Iris pigment epithelial cell (primary cell): ENCODE measurements at places on chromosomes 1 and 21.

- no peak for DNase-seq
These were observed 164.0 kb downstream of the NEK7 start for GRCh38 chr1:198320759-198321158.

- peak; percentile 42 for DNase-seq
These were observed 586.4 kb upstream of the ZRANB2 start for GRCh38 chr1:71667216-71667615.

DNA sequence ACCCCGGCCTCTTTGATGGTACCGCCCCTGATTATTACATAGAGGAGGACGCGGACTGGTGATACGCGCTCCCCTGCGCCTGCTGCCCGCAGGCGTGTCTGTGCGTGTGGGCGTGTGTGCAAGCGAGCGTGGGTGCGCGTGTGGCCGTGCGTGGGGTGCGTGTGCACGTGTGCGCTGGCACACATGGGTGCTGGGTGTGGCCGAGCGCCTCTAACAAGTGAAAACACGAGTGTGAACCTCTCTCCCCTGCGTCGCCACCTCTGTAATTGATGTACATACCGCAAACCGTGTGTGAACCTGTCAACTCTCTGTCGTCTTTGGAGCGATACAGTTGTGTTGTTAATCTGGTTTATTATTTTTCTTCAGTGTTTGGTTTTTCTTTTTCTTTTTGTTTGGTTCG, 87.8 kb upstream of the TMEM51 start:
- DNase-seq, result no peak

DNA sequence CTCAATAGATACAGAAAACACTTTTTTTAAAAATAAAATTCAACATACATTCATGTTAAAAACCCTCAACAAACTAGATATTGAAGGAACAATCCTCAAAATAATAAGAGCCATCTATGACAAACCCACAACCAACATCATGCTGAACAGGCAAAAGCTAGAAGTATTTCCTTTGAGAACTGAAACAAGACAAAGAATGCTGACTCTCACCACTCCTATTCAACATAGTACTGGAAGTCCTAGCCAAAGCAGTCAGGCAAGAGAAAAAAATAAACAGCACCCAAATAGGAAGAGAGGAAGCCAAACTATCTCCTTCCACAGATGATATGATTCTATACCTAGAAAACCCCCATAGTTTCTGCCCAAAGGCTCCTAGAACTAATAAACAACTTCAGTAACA, 46.2 kb upstream of the IVNS1ABP start:
- peak; percentile 44 for DNase-seq

DNA sequence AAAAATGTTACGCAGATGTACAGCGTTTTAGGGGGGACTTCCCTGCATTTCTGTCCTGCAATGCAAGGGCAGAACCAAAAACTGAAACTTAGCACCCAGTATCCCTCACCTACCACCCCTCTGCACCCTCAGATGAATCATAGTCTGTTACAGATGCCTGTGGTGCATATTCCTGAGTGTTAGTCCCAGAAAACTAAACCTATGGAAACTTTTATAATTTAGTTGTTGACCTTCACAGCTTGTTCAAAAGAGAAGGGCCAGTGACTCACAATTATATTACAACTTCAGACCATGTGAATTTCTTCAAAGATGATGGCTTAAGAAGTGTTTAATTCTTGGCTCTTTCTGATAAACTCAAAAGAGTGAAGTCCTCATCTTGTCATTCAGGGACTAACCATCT, 5.8 kb downstream of the PTGER3 start:
- DNase-seq, result no peak

DNA sequence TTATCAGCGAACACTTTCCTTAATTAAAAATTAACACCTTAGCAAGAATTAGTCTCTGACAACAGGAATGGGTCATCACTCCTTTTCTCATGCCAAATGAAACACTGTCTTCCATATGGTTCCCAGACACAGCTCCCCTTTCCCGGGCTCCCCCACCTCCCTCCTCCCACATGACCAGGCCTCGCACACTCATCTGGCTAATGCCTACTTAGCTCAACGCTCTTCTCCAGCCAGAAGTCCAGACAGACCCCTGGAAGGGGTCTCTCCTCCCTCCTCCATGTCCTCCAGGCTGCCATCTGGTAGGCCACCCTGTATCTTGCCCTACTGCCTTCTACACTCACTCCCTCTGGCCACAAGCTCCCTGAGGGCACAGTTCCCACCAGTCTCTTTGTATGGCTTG, 39.9 kb downstream of the KCNC4 start:
- no peak for DNase-seq

GRCh38 chr21:43849532-43850299, 15.3 kb upstream of the AGPAT3 start:
- no peak for DNase-seq

DNA sequence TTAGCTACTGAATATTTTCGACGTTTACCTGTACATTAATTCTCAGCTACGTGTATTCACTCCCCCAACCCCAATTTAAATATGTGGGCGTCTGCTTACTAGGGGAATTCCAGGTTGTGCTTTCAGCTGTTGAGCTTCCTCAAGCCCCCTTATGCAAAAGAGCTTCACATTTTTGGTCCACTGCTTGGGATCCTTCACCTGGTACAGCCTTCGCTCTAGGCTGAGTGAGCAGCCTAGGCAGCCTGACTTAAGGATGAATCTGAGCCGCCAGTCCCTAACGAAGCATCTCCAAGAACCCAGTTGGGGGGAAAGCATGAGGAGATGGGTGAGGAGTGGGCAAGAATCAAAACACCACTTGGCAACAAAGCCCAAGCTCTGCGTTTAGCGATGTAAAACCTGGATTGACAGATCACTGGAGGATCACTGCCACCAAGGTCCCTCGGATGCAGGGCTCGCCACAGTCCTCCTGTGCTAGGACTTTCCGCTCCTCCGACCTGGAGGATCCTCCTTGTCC, 674 bp downstream of the BCL10 start:
- DNase-seq, result peak; percentile 31

DNA sequence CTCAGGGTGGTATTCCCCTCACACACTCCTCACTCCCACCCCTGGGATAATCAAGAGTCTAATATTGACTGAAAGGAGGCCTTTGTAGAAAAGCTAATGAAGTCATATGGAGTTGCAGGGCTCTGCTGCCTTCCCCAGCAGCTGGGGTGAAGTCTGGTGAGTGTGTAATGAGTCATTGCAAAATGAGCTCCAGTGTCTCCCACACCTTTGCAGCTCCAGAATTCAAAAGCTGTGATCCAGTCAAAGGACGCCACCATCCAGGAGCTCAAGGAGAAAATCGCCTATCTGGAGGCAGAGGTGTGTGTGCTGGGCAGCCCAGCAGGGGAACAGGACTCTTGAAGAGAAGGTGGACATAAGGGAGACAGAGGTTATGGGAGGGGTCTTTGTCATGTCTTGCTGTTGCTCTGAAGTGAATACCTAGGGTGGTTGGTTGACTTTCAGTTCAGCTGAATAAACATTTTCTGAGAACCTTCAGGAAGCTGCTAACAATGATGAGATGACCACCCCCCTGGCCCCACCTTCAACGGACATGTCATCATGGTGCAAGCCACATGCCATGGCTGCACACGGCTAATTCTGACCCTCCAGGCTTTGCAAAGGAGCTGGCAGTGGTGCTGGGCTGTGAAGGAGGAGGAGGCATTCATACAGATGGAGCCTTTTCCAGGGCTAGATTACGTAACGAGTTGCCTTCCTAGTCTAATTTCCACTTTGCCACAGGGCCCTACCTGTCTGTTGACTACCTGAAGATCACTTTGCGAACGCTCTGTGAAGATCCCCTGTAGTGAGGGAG, 32.2 kb upstream of the SNX27 start:
- DNase-seq, result peak; percentile 71

- peak; percentile 45 for DNase-seq
These were observed 16.9 kb upstream of the THRAP3 start for GRCh38 chr1:36207339-36207738.

GRCh38 chr1:148264374-148265276, 112.5 kb upstream of the NBPF11 start:
- peak; percentile 93 for DNase-seq

- no peak for DNase-seq
These were observed 59.4 kb upstream of the ATP1B1 start for GRCh38 chr1:169047074-169047473.

DNA sequence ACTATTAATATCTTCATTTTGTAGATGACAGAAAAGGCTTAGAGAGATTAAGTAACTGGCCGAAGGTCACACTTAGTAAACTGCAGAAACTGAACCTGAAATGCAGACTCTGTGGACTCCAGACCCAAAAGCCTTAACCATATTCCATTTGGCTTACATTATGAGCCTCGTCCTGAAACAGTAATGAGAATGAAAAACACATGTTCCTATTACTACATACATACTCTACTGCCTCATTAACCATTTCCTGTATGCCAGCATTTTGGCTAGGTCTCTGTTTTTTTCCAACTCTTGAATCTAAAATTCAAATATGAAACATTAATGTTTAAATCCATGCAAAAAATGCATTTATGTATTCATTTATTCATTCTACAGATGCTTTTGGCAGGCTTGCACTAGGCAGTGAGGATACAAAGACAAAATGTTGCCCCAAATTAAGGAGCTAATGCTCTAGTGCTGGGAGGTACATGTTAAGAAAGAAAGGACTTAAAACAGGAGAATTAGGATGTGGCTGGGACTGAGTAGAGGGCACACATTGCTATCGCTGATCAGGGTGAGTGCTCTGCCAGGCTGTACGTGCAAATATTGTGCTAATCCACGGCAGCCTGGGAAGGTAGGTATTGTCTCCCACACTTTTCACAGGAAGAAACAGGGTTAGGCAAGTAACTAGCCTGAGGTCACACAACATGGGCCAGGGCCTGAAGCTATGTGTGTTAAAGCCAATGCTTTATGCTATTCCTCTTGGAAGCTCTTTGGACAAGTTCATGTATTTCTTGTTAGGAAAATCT, 14.0 kb downstream of the DEGS1 start:
- no peak for DNase-seq

DNA sequence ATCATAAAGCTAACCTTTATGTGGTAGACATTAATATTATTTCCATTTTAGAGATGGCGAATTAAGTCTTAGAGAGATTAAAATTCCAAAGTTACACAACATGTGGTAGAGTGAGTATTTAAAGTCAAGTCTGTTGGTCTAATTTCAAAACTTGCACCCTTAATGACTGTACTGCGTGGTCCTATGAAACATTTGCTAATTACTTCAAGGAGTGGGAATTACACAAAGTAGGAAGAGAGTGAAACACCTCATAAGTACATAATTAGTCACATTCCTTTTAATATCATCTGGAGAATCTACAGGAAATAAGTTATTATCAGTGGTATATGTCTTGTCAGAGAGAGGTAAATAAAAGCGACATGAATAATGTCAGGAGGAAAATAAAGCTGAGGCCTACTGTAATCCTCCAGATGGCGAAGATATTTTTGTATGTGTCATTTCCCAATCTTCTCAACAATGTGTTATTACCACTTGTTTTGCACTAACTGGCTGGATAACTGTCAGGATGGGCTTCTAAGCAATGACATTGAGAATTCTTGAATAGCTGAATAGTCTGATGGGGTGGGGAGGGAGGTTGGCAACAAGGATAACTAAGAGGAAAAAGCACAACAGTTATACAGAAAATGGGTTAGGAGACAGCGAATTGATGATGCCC, 95.5 kb downstream of the TNFSF18 start:
- DNase-seq, result peak; percentile 98

- no peak for DNase-seq
These were observed 42.9 kb upstream of the TDRD10 start for GRCh38 chr1:154459080-154459479.

- DNase-seq, result no peak
These were observed at the start of gene FCRL4 for GRCh38 chr1:157597959-157598667. Gene FCRL4, minus strand, starts transcription at chr1:157598085. Its CDS starts 141 bp downstream, at chr1:157597944.

GRCh38 chr1:203072002-203072602, 13.7 kb downstream of the MYOG start:
- DNase-seq, result no peak

DNA sequence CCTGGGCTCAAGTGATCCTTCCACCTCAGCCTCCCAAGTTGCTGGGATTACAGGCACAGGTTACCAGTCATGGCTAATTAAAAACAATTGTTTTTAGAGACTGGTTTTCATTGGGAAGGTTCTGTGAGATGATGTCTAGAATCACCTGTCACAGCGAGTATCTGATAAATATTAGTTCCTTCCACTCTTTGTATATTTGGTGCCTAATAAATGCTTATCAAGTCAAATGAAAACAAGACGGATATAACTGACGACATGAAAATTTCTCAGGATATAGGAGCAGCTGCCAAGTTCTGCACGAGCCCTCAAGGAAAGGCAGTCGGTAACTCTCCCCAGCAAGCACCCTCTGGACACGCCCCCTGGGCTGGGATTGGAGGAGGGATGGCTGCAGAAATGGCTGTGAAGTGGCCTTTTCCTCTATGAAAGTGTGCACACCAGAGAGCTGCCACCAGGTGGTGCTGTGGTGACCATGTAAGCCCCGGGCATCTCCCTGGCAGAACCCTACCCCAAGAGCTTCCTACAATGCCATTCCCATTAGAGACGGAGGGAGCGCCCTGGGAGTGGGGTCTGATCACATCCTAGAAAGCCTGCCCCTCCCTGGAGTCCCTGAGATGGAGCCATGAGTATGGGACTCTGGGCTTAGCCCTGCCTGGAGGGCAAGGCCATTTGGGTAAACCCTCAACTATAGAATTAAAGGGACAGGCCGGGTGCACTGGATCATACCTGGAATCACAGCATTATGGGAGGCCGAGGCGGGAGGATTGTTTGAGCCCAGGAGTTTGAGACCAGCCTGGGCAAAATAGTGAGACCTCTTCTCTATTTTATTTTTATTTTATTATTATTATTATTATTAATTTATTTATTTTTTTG, 50.9 kb downstream of the HTR6 start:
- DNase-seq, result peak; percentile 94

GRCh38 chr1:113438505-113439276, 48.4 kb downstream of the MAGI3 start:
- DNase-seq, result no peak

DNA sequence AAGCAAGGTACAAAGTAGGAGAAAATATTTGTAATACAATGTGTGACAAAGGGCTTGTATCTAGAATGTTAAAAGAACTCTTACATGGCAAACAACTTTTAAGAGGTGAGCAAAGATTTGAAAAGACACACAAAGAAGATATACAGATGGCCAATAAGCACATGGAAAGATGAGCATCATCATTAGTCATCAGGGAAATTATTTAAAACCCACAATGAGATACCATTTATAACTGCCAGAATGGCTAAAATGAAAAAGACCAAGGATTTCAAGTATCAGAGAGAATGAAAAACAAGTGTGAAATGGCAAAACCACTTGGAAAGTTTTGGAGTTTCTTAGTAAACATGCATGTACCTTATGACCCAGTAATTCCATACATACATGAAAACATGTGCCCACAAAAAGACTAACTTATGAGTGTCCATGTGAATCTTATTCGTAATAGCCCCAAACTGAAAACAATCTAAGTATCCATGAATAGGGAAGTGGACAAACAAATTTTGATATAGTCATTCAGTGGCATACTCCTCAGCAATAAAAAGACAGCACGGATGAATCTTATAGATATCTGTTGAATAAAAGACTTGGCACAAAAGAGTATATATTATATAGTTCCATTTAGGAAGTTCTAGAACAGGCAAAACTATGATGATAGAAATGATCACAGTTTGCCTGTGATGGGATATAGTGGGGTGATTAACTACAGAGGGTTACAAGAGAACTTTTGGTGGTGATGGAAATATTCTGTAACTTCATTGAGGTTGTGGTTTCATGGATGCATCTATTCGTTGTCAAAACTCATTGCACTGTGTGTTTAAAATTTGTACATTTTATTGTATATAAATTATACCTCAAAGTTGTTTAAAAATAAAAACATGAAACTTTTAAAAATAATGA, 82.0 kb downstream of the DISP1 start:
- DNase-seq, result peak; percentile 61
